NCI-H146 (cell line): ENCODE measurements at places on chromosomes 2 and 18.

DNA sequence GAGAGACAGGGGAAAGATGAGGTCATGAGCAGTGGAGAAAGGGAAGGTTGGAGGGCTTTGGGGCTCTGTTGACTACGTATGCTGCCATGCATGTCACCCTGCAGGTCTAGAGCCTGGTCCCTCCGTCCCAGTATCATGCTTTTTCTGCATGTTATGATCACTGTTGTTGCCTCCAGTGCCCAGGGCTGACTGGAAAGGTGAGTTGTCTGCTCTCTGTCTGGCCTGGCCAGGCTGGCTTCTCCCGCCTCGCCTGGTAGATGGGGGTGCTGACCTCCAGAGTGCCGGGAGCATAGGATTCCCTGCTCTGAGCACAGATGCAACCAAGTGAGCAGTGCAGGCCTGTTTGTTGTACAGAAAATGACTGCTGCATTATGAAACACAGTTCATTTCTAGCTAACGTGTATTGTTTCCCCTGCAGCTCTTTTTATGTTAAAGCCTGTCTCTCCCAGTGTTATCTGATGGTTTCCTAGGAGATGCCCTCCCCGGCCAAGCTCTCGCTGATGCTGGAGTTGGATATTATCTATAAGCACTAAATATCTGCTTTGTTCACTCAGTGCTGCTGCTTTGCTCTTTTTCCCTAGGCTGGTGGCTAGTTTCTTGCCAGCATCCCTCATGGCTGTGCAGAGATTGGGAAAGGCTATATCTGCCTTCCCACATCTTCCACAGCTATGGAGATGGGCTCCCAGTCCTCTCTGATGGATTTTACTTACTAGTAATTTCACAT, 158.2 kb downstream of the TDRD15 start:
- no peak for DNase-seq

DNA sequence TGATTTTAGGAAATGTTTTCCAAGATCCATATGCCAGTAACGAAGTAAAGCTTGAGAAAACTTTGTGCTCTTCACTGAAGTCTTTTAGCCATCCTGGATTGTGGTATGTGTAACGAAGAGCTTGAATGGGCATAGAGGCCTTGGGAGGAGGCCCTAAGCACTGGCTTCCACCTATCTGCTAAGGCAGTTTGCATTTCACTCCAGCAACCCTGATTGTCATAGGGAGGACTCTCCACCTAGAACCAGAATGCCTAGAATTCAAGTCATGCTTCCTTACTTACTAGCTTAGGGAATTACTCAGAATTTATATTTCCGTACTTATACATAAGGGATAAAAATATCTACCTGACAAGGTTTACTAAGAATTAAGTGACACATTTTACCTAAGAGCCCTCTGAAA, 451.5 kb downstream of the FBXO15 start:
- DNase-seq, result no peak

DNA sequence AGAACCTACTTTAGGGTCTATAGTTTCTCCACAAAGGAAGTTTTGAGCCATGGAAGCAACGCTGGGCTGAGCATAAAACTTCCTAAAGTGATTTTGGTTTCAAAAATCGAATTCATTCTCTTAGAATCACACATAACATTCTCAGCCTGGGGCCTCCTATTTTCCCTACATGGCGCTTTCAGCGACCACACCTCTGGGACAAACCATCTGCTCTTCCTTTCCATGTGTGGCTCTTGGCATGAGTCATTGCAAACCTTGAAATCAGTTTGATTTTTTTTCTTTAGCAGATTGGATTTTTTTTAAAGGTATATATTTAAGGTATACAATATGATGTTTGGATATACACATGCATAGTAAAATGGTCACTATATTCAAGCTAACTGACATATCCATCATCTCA, 72.5 kb upstream of the APCDD1 start:
- DNase-seq, result no peak

- DNase-seq, result no peak
Measured at GRCh38 chr2:19549821-19550220, 191.4 kb upstream of the OSR1 start.

DNA sequence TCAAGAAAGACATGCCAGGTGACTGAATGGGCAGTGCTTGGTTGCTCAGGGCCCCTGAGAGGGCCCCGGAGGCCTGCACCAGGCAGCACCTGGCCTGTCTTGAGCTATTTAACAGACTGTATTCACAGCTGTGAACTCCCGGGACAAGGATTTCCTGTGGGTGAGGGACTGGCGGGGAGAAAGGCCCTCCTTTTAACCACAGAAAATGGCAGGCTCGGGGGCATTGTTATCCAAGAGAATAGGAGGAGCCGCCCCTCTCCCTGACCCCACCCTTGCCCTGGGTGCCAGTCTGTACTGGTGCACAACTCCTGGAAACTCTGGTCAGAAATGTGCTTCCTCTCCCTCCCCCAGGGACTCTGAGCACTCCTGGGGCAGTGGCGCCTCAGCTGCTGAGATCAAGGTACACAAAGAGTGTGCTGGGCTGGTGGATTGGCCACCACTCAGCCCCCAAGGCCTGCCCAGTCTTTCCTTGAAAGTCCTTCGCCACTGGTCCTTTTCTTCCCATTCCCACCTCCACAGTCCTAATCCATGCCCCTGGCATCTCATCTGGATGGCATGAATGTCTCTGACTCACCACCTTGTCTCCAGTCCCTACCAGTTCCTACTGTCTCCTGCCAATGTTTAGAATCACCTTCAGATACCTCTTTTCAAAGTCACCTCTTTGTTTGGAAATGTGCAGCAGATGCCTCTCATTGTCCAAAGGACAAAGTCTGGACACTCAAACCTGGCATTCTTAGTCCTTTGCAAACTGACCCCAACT, 19.6 kb upstream of the EPAS1 start:
- DNase-seq, result peak; percentile 32

DNA sequence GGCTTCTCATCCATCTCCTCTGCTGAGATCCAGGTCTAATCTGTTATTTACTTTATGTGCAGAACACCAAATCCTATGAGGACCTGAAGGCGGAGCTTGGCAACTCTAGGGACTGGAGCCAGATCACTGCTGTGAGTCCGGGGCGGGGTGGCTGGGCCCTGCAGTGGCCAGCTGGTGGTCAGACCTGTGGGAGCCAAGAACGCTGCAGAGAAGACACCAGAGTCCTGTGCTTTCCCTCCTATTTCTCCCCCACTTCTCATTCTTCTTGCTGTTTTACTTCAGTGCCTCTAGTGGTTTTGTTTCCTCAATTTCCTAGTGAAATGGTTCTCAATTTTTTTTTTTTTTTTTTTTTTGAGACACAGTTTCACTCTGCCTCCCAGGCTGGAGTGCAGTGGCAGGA, 19.7 kb downstream of the VIL1 start:
- no peak for DNase-seq

- DNase-seq, result no peak
Measured at GRCh38 chr2:15811367-15811766, 129.0 kb upstream of the MYCN start.

- DNase-seq, result no peak
Measured at GRCh38 chr2:72004976-72005375, 142.7 kb downstream of the CYP26B1 start.
